ENCODE measurements at places on chromosomes 11 and 22.
A peak's percentile ranks its signal among the peaks of the same experiment; 100 is the strongest.

GRCh38 chr11:43376065-43376464 is 17.3 kb downstream of the TTC17 start:
- DNase-seq, result no peak

DNA sequence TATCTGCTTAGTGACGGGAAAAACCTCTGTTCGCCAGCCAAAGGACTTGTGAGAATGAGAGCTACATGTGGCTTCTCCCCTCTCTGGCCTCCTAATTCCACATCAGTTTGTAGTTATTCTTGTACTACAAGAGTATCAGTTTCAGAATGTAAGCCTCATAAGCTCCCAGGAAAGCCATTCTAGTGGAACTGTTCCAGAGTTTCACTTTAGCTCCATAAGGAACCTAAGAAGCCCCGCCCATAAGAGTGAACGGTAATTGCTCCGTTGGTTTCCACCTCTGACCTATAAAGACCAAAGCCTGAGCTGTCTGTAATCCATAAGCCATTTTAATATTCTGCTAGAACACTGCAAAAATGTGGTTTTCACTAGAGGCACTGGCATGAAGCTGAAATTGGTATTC is 53.0 kb downstream of the SIK3 start:
- DNase-seq, result no peak

DNA sequence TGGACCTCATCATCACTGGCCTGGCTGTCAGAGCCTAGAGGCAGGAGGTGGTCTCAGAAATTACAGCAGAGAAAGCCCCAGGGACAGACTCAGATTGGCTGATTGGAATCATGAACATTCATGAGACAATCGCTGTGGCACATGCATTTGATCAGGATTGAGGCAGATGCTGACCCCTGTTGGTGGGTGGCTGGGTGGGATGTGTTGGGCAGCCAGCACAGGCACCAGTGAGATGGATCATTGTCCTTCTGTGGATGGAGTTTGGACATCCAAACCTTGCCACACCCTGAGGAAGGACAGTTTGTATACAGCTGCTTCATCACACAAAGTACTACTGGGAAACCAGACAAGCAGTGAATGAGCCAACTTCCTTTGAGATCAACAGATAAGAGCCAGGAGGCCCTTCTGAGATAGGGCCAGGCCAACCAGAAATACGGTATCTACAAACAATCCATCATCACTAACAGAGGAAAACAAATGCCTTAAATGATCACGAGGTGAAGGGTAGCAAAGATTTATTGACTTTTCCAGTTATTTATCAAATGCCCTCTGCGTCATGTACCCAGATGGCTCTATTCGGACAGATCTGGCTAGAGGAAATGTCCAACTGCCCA is 17.3 kb downstream of the COMMD9 start:
- DNase-seq, result no peak

GRCh38 chr22:44680481-44680894 is 21.5 kb upstream of the PRR5 start:
- no peak for DNase-seq

GRCh38 chr11:44865866-44866272 is 84.8 kb downstream of the TP53I11 start:
- DNase-seq, result no peak

- DNase-seq, result peak; percentile 34
Measured at GRCh38 chr11:70270877-70271648, 573 bp downstream of the PPFIA1 start.

DNA sequence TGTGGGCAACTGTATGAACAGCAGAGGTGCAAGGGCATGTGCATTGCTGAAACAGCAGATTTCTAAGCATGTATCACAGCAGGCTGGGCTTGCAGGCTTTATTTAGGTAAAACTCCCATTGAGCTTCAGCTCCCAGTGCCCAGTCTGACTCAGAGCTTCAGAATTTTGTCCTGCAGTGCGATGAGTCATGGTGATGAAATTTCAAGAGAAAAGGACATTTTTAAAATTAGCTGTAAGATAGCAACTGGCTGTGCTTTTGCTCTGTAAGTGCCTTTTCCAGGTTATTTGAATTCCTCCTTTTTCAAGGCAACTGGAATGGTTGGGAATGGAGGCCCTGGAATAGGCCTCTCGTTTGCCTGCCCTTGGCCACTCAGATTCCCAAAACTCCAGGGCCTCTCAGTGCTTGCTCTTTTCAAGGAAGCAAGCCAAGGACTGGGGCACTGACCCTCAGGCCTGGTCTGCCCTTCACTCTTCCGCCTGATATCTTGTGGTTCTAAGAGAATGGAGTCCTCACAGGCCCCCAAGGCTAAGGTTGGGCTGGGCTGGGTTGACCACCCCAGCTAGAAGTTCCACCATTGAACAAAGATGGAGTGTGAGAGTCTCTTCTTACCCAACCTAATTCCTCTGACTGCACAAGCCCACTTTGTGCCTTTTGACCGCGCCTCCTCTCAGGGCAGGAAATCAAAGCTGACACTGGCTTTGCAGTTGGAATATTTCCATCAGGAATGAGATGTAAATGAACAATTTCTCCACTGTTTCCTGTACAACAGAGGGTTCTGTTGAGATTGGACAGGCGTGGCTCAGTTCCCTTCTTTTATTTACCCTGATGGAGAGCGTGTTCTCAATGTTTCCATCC is 59.5 kb upstream of the PRSS23 start:
- no peak for DNase-seq

- no peak for DNase-seq
Measured at GRCh38 chr11:17775035-17775348, 40.4 kb downstream of the KCNC1 start.

DNA sequence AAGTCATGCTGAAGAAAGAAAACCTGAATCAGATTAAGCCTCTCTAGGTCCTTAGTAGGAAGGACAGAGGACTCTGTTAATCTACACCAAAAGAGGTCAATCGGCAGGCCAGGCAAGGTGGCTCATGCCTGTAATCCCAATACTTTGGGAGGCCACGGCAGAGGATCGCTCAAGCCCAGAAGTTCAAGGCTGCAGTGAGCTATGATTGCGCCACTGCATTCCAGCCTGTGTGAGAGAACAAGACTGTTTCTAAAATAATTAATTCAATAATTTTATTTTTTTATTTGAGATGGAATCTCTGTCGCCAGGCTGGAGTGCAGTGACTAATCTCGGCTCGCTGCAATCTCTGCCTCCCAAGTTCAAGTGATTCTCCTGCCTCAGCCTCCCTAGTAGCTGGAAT is 4.5 kb downstream of the XRCC6 start:
- no peak for DNase-seq

- no peak for DNase-seq
Measured at GRCh38 chr22:37401401-37402183, 25.7 kb downstream of the ELFN2 start.

DNA sequence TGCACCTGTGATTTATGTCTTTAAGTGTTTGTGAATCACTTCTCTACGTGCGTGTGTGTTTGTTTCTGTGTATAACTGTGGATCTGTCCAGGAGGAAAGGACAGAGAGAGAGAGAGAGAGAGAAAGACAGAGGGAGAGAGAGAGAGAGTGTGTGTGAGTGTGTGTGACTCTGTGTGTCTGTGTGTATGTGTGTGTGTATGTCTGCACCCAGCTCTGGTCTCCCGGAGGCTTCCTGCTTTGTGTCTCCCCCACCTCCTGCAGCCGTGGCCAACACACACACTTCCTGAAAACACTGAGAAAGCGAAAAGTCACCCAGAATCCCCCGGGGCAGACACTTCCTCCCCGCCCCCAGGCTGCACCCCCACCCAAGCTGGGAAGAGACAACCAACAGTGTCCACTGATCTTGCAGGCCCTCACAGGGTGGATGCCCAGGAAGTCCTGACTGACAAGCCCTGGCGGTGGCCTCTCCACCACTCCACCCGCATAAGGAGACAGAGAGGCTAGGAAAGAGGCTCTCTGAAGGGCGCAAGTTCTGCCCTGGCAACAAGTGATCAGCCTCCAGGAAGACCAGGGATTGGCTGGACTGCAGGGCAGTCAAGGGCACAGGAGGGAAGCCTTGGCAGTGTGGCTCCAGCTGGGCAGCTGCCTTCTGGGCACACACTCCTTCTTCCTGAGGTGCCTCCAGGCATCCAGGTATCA is 30.0 kb downstream of the ARAP1 start:
- DNase-seq, result peak; percentile 84

DNA sequence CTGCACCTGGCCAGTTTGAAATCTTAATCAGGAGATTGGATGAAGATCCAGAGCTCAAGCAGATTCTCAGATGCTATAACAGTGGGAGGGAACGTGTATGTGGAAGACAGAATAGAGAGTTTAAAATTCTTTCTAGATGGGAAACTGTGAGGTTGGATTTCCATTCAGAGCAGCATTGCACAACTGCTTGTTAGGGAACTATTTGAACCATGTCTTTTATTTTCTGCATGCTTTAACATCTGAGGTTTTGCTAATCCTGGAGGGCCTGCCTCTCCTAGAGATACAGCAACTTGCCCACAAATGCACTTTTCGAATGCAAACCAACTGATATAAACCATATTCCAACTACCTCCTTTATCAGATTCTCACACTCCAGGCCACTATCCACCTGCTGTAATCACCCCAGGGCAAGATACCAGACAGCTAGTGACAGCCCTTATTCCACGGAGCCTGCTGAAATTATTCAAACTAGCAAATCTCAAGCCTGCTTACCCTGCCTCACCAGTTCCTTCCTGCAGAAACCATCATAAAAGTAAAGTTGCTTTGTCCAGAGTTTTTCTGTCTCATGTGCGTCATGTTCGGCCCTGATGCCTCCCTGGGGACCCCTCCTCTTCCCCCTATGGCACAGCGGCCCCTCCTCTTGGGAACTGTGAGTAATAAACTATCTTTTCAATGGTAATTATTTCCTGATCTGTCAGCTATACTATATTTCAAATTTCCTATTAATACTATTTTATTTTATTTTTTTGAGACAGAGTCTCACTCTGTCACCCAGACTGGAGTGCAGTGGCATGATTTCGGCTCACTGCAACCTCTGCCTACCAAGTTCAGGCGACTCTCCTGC is 18.4 kb upstream of the SEC14L4 start:
- no peak for DNase-seq

DNA sequence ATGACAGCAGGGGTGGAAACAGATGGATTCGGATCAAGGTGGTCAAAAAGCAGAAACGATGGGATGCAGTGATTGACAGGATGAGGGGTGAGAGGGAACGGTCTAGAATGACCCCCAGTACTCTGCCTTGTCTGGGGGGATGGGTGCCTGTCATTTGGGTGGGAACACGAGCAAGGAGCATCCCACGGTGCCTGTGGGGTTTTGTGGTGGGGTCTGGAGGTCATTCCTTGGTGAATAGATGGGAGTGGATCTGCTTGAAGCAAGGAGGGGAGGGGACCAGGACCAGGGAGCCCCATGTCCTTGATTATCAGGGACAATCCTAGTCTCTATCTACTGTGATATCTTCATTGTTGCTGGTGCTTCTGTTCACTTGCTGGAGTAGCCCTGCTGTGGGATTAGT is 8.1 kb upstream of the CERK start:
- DNase-seq, result no peak

GRCh38 chr11:57214098-57214417 is 23.0 kb downstream of the APLNR start:
- no peak for DNase-seq

GRCh38 chr11:72625691-72626413 is 48.4 kb downstream of the PDE2A start:
- DNase-seq, result no peak

DNA sequence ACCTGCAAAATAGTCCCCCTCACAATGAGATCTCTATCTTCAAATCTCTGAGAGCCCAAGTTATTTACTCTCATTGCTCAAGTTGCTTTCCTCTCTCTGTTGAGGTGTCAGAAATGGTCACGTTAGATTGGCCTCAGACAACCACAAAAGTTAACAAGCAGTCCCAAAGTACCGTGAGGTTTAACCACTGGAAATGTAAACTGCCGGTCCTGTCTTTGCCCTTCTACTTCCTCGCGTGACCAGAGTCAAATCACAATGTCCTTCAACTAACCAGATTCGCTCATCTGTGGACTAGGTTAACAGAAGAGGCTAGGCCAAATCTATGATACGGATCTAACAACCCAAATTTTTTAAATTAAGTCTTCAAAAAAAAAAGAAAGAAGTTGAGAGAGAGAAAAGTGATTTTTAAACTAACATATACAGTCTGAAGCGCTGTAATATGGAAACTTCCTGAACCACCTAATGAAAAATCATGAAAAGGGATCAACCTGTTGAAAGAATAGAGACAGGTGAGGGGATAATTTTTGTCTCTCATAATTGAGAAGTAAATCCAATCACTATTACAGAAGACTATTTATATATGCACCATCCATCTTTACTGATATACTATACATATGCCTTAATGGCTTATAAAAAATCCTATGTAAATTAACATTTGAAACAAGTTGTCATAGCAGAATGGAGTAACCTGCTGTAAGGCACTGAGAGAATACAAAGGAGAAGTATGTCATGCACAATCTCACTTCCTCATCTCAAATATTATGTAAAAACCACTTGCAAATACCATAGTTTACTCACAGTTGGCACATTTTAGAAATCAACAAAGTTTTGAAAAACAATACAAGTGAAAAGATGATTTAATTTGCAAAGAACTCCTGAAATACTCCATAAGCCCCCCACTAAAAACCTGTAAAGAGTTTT is 3.3 kb upstream of the JAML start:
- DNase-seq, result peak; percentile 37

- DNase-seq, result no peak
Measured at GRCh38 chr22:45823336-45823735, 151.7 kb downstream of the ATXN10 start.

GRCh38 chr11:33724644-33725035 is 11.6 kb downstream of the CD59 start:
- no peak for DNase-seq

GRCh38 chr11:36142879-36143278 is 146.3 kb downstream of the COMMD9 start:
- DNase-seq, result no peak

DNA sequence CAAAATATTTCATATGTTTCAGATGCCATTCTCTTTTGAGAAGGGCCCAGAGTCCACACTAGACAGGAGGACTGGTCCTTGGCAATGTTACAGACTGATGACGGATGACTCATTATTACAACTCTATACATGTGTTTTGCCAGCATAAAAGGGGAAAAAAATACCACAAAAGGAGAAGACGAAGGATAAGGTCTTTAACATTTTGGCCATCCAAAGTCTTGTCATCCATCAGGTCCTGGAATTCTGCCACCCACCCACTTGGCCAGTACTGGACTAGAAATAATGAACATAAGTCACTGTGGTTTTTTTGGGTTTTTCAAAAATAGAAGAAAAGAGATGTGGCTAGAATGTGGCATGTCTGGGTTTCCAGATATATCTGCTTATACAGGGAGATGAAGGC is 57.7 kb upstream of the BDNF start:
- DNase-seq, result no peak
